Glutamatergic neuron (in vitro differentiated cells): ENCODE measurements at places on chromosomes 13 and 19.

DNA sequence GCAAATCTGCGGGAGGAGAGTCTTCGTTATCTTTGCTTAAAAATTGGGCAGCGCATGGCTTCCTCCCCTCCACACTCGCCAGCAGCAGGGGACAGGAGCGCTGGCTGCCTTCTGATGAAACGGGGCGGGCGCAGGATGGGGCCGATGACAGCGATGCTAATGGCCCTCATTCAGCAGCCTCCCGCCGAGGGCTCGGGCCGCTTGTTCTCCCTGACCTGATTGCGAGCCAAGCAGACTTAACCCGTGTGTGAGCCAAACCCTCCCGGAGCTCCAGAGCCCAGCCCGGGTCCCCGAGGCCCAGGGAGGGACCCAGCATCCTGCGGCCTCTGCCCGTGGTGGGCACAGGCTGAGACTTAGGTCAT is 90.3 kb downstream of the KDM4B start:
- no peak for DNase-seq

- peak; percentile 55 for DNase-seq
These were observed at the start of gene DBP for GRCh38 chr19:48636859-48637448. DBP (minus strand) TSS chr19:48637379; CDS start chr19:48636994, 385 bp downstream.

GRCh38 chr19:44671400-44671799 is at the start of gene CEACAM19:
CEACAM19 (plus strand) TSS chr19:44671482; CDS start chr19:44671932, 450 bp downstream.
- no peak for DNase-seq

GRCh38 chr19:6066661-6067646 is 43.3 kb downstream of the RFX2 start:
- DNase-seq = peak; percentile 76

GRCh38 chr13:28117689-28118377 is 17.5 kb upstream of the FLT3 start:
- no peak for DNase-seq

DNA sequence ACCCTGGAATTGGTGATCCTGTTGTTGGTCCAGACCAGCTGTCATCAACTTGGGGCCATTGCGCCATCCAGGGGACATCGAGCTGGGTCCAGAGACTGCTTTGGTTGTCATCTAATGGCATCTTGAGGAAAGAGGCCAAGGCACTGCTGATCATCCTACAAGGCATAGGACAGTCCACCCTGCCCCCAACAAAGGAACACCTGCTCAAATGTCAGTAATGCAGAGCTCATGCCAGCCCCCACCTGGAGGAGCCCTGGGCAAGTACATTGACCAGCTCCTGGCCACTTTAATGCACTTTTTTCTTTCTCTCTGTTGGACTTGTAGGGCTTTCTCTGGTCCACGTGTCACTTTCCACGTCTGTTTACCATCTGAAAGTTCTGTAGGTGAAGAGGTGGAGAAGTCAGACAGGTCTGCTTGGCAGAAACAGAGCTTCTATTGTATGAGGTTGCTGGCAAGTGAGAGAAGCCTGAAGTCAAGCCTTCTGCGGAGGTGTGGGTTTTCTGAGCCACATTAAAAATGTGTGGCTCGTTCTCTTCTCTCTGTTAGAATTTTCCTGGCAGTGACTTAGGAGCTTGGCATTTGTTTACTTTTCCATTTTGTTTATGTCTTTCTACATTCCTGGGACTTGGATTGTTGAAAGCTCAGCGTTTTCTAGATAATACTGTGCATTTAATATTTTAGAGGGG is 124.0 kb upstream of the RNF113B start:
- DNase-seq = no peak

DNA sequence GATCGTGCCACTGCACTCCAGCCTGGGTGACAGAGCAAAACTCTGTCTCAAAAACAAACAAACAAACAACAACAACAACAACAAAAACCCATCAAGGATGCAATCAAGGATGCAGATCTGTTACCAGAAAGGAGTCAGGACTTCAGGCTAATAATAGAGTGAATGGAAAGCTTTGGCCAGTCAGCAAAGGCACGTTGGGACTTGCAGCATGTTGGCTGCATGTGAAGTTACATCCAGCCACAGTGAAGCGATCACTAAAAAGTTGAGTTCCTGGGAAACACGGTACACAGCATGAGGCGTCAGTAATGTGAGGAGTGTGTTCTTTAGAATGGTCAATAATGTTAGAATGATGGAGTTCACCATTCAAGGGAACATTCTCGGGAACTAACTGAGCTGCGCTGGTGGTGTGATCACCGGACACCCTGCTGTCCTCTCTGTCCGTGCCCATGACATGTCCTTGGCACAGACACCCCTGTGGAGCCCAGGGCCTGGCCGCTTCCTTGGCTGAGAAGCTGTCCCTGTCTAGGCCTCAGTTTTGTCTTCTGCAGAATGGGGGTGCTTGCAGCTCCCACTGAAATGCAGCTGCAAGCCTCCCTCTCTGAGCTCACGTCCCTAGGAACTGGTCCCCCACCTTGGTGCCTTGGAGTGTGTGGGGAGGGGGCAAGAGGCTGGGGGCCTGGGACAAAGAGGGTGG is 2.3 kb upstream of the LGALS7B start:
- DNase-seq = no peak

DNA sequence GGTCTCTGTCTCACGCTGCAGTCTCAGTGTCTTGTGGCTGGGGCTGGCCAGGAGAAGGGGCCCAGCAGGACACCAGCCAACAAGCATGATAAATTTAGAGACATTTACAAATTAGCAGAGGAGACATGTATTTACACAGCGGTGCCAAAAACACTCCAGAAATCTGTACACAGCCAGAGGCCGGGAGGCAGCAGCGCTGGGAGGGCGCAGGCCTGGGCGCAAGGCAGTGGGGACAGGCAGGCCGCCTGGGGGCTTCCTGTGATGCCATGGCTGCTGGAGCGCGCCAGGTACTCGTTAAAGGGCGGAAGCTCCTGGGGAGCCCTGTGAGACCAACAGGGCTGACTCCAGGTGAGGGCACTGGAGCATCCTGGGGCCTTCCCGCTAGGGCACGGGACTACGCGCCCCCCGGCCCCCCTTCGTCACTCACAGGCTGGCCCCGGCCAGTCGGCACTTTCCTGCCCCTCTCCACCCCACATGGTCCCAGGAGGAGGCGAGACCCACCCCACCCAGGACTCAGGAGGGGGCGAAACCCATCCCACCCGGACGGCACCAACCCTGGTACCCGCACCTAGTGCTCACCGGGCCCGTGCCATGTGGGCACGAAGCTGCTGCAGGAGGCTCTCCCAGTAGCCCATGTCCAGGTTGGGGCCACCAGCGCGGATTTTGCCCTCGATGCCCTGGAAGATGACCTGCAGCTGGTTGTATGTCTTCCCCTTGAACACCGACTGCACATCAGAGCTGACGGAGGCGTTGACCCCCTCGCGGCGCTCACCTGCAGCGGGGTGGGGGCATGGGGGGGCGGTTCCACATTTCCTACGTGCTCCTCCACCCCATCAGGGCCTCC is 7.4 kb upstream of the TBXA2R start:
- no peak for DNase-seq

DNA sequence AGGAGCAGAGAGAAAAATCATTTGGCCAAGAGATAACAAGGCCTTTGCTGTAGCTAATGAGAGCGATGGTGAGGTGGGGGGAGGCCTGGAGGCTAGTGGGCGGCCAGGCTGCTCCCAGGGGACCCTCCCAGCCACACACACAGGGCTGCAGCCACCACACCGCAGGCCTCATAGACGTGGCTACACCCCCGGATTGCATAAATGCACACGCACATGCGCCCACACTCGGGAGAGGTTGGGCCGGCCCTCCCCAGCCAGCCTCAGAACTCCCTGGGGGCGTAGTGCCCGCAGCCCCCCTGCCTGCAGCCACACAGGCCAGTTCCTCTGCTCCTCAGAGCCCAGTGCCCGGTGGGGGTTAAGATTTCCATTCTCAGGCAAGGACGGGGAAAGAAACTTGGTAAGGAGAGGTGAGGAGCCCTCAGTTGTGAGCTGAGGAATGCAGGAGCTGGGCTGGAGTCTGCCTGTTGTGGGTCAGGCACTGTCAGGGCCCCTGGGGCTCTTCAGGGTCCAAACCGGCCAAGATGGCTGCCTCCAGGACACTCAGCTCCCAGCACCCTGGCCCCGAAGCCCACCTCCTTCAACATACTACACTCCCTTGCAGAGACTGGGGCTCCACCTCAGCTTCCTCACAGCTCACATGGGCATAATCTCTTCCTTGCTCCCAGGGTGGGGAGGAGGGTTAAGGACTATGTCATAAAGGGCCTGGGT is 8.0 kb downstream of the PTH2 start:
- no peak for DNase-seq

DNA sequence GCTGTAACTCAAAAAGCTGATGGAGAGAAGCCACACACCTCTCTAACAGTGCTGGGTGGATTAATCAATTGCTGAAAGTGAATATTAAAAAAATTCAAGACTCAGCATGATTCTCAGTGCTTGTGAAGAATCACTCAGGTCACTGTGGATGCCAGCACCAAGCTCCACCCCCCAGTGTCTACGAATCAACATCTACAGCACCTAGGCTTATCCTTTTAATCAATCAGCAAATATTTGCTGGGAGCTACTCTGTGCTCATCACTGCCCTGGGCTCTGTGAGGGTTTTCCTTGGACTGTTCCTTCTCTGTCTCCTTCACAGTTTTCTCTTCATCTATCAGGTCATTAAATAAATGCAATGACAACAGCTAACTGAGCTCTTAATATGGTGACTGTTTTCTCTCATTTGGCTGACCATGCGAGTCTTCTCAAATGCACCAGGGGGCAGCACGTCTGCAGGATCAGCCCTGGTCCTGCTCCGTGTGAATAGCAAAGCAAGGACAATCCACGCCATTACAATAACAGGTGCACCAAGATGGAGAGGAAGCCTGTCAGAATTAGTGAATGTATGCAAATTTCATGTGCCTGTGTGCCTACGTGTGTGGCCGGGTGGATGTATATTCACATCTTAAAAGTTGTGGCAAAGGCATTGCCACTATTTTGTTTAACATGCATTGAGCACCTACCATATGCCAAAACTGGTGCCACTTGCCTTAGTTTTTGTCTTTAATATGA is 14.6 kb upstream of the C13orf42 start:
- DNase-seq = peak; percentile 71

DNA sequence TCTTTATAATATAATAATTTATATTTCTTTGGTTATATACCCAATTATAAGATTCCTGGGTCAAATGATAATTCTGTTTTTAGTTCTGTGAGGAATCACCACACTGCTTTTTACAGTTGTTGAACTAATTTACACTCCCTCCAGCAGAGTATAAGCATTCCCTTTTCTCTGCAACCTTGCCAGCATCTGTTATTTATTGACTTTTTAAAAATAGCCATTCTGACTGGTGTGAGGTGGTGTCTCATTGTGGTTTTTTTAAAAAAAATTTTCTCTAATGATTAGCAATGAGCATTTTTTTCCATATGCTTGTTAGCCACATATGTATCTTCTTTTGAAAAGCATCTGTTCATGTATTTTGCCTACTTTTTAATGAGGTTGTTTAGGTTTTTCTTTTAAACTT is 122.2 kb downstream of the ZNF486 start:
- DNase-seq = no peak

DNA sequence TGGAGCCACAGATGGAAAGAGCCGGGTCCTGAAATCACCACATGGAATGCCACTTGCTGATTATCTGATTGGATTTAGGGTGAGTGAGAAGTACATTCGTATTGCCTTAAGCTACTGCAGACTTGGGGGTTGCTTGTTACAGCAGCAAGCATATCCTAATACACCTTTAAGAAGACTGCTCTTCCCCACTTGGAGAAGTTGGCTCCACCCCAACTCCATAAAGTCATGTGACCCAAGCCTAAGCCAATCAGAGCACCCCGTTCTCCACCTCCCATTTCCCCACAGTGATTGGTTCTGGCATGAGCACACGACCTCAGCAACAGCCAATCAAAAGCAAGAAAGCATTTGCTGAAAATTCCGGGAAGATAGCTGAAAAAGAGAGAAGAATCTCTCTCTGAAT is 23.1 kb downstream of the CACNA1A start:
- DNase-seq = no peak

GRCh38 chr19:40521276-40521675 is 54.5 kb downstream of the SPTBN4 start:
- DNase-seq = no peak

DNA sequence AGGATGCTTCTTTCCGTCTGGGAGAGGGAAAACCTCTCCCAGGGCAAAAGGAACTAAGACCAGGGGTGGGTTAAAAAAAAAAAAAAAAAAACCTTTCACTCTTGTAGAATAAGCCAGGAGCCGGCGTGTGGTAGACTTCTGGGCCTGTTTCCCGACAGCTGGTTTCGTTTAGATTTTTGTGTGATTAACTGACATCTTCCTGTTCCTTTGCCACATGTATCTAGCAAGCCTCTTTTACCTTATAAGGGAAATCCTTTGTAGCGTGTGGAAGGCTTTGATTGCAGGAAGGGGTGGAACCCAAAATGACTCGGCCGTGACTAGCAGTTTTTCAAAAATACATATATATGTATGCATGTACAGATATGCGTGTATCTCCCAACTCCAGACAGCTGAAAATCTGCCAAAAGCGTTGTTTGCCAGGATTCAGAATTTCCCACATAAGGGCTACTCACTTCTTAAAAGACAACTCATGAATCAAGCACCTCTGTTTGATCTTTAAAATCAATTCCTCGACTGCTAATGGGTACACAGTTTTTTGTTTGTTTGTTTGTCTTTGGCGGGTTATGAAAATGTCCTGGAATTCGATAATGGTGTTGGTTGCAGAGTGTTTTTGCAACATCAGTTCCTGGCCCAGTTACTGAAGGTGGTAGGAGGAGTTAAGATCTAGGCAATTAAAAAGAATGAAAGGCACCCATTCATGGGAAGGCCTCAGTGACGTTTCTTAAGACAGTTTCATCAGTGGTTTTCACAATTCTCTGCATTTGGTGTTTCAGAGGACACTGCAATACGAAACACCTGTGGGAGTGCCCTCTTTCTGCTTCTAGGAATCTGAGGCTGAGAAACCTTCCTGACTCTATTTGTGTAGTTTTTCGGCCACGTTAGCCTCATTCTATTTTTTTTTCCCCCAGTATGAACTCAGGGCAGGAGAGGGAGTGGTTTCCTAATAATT is 2.7 kb downstream of the TPM4 start:
- no peak for DNase-seq

DNA sequence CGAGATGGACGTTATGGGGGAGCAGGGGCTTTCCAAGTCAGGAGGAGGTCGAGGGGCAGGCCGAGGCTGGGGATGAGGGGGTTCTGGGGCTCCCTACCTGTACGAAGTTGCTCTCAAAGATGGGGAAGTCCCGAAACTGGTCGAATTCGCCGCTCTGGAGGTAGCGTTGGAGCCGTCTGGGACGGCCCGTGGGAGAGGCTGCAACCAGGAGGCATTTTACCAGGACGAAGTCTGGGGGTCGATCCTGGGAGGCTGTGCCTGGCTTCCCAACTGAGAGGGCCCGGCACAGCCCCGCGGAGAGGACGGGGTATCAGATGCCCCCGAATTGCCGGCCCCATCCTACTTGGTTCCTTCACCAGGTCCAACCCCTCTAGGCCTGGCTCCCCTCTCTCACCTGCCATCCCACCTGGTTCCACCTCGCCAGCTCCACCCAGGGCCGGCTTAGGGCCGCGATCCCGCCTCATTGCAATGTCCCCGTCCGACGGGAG is 527 bp upstream of the EMC10 start:
- no peak for DNase-seq

DNA sequence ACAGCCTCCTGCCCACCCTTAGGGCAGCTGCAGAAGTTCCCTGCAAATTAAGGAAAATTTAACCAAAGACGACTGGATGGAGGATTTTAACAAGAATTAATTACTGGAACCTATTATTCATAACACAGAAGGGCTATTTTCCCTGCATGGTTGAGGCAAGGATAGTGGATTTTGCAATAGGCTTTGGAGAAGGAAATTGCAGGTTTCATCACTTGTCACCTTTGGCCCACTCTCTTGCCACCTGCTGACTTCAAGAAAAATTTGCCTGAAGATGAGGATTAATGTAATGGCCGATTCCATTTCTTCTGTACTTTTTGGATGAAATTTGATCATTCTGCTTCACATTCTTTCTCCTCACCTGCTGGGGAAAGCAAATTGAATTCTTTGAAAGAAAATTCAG is 261.7 kb downstream of the FGF9 start:
- DNase-seq = no peak
